ENCODE measurements at places on chromosomes 2 and 18.

DNA sequence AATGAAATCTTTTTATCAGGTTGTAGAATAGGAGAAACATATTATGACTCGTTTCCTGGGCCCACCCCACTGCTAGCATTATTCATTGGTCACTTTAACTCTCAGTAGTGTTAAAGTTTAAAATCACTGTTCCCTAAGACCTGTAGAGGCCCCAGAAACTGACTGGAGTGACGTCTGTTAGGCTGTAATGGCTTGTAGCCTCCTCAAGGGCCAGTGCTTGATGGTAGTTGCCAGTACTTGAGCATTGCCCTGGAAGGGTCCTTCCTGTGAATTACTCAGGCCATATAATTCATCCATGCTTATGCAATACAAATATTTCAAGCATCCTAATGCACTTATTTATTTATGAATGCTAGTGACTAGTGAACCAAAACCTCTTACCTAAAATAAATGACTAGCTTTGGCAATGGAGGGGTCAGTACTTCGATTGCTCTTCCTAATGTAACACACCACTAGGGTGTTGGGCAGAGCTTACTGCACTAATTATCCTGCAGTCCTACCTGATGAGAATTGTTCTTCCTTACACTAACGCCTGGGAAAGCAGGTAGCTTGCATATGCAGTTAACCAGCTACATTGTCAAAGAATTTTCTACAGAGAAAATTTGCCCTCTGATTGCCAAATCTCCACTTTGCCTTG is 31.2 kb downstream of the ARHGAP25 start:
- no peak for DNase-seq

- no peak for DNase-seq
Observed at GRCh38 chr2:8546612-8547283, 135.1 kb upstream of the ID2 start.

- DNase-seq = no peak
Observed at GRCh38 chr18:40407909-40408308, 1547.1 kb upstream of the PIK3C3 start.

GRCh38 chr2:203578759-203579643 is 43.9 kb upstream of the RAPH1 start:
- peak; percentile 64 for DNase-seq

- DNase-seq = peak; percentile 99
Observed at GRCh38 chr2:219772103-219772635, 144.7 kb downstream of the SLC4A3 start.

DNA sequence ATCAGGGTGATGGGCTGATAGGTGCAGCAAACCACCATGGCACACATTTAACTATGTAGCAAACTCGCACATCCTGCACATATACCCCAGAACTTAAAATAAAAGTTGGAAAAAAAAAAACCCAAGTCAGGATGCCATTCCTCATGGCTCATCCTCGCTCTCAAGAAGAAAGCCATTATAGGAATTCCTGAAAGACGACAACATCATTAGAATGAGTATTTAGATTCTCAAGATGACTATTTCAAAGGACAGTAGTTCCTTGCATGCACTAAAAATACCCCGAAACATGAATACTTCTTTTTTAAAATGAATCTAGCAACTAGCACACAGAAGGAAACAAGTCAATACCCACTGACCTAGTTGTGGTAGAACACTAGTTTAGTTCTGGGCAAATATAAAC is 285.8 kb upstream of the REV1 start:
- DNase-seq = no peak

DNA sequence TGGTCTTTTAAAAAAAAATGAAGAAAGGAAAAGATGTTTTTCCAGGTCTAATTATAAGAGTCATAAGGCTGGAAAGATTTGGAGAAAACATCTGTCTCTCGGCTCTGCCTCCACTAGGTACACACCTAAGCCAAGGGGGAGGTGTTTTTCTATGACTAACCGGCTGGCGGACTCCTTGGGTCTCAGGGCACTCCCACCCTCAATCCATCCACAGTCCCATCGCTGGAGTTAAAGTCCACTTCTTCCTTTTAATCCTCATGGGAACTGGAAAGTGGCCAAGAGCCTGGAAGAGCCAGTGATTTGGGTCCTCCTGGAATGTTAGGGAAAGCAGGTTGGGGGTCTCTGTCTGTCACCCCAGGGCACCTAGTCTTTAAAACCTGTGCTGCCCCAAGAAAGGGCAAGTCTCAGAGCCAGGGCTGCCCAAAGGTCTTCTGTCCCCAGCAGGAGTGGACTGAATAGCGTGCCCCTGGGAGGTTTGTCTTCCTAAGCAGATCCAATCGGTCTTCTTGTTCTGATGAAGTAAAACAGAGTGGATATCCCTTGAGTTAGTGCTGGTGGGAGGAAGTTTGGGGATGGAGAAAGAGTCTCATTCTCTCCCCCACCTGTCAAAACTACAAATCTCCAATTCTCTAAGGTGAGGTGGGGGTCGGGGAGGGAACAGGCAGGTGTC is 66.4 kb downstream of the MCFD2 start:
- DNase-seq = no peak

GRCh38 chr2:120887320-120887697 is 151.6 kb downstream of the GLI2 start:
- peak; percentile 56 for DNase-seq

GRCh38 chr2:217802876-217803652 is 199.7 kb downstream of the TNS1 start:
- no peak for DNase-seq

DNA sequence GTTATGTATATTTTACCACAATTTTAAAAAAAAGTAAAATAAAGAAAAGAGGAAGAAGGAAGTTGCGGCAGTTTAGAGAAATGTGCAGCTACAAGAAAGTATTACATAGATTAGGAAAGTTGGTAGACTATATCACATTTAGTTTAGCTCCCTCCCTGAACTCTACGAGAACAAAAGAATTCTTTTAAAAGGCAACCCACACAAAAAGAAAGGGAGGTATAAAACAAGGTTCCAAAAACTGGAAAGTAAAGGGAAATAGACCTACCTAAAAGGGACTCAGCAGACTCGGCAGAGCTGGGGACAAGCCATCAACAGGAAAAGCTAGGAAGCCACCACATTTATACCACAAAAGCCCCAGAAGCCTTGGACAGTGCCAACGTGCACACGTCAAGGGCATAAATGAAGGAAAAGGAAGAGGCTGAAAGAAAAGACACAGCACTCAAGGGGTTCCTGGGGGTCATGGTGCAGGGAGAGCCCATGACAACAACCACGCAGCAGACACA is 9.1 kb downstream of the TMEM127 start:
- no peak for DNase-seq

GRCh38 chr2:120783969-120784372 is 48.3 kb downstream of the GLI2 start:
- DNase-seq = no peak

DNA sequence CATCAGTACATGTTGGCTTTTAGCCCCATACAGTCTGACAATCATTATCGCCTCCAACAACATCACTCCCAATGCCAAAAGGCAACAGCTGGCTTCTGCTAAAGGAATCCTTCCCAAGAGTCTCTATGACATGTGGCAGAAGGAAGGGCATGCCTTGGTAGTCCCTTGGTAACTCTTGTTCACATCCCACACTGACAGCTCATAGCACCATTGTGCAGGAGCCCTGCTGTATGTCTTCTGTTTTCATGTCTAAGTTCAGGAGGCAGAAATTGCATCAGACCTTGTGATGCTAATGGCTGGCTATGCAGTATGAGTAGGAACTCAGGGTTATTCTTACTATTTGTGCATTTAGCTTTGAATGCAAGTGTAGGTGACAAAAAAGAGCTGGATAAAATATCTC is 392.1 kb downstream of the PTH2R start:
- no peak for DNase-seq

- DNase-seq = no peak
Observed at GRCh38 chr2:58770846-58771245, 529.7 kb upstream of the FANCL start.

- DNase-seq = no peak
Observed at GRCh38 chr2:200455958-200456421, 53.9 kb downstream of the KCTD18 start.

GRCh38 chr2:159807183-159808031 is 9.4 kb upstream of the CD302 start:
- peak; percentile 55 for DNase-seq

DNA sequence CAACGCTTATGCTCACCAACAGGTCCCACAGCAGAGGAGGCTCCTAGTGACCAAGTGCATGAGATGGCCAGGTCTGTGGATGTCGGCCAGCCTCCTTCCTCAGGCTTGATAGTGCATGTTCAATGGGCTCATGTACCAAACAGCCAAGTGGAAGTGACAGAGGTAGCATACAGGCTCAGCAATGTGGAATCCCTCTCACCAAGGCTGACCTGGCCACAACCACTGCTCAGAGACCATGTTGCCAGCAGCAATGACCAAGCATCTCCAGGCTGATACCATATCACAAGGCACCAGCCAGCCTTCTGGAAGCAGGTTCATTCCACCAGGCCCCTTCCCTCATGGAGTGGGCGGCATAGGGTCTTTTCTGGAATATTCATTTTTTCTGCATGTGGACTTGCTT is 61.5 kb downstream of the REEP1 start:
- no peak for DNase-seq

- no peak for DNase-seq
Observed at GRCh38 chr2:2773692-2774091, 442.6 kb upstream of the MYT1L start.

GRCh38 chr18:14921031-14921430 is 173.1 kb downstream of the ANKRD30B start:
- DNase-seq = peak; percentile 36

GRCh38 chr18:55592106-55592505 is 4.1 kb upstream of the TCF4 start:
- no peak for DNase-seq

GRCh38 chr2:238652053-238652770 is 195.7 kb upstream of the TWIST2 start:
- no peak for DNase-seq

DNA sequence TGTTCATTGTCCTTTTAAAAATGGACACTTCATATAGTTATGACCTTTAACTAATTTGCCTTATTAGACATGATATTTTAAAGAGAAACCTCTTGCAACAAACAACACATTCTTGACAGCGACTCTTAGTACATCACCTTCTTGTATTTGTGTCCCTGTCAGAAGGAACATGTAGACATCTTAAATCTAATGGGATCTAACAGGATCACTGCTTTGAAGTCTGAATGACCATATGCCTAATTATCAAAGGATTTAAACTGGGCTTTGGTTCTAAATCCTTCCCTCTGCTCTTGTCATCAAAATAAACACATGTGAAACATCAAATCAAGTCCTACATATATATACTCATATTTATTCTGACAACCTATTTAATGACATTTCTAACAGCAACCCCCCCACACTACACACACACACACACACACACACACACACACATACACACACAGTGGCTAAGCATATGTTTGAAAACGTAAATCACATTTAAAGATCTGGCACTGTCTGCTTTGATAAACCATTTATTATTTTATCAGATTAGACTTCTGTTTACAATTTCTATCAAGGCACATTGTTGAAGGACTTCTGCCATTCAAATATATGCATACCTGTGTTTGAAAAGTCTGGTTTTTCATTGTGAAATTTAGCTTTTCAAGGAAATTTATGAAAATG is 4.2 kb downstream of the GALNT13 start:
- DNase-seq = no peak

GRCh38 chr2:233449921-233450863 is 95.9 kb downstream of the DGKD start:
- no peak for DNase-seq

DNA sequence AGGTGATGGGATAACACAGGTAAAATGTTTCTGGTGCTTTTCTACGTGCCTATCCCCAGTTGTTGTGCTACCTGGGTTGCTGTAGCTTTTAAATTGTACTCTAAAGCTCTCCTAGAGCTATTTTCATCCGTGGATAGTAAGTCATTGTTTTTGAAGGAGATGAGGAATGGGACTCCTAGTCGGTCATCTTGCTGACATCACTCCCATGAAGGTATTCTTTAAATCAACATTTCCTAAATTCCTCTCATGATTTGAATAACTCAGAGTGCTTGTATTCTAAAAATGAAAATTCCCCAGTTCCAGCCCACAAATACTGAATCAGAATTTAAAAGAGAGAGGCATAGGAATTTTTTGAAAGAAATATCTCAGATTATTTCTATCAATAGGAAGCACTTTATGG is 44.3 kb downstream of the CCDC148 start:
- DNase-seq = no peak

GRCh38 chr2:48221846-48222516 is 308.0 kb upstream of the STON1 start:
- DNase-seq = peak; percentile 1

- no peak for DNase-seq
Observed at GRCh38 chr18:9712611-9713010, 4.5 kb downstream of the RAB31 start.

- DNase-seq = peak; percentile 66
Observed at GRCh38 chr2:24400207-24400907, 40.0 kb upstream of the ITSN2 start.

GRCh38 chr2:118697781-118698180 is 149.7 kb downstream of the EN1 start:
- no peak for DNase-seq

DNA sequence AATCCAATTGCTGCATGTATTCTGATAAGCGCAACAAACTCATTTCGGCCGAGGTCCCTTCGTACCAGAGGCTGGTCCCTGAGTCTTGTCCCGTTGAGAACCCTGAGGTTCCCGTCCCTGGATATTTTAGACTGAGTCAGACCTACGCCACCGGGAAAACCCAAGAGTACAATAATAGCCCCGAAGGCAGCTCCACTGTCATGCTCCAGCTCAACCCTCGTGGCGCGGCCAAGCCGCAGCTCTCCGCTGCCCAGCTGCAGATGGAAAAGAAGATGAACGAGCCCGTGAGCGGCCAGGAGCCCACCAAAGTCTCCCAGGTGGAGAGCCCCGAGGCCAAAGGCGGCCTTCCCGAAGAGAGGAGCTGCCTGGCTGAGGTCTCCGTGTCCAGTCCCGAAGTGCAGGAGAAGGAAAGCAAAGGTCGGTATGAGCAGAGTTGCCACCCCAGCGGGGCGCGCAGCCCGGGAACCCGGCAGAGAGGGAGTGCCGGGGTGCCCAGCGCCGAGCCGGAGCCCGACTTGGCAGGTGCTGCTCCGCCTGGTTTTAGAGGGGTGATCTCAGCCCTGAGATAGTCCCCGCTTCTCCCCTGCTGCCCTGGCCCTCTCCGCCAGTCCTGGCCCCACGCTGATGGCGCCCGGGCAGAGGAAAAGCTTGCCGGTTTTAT is 714 bp downstream of the HOXD10 start:
- DNase-seq = no peak

GRCh38 chr2:233386382-233387041 is 32.2 kb downstream of the DGKD start:
- DNase-seq = no peak

- DNase-seq = no peak
Observed at GRCh38 chr18:49031511-49032188, 80.9 kb upstream of the SMAD7 start.

DNA sequence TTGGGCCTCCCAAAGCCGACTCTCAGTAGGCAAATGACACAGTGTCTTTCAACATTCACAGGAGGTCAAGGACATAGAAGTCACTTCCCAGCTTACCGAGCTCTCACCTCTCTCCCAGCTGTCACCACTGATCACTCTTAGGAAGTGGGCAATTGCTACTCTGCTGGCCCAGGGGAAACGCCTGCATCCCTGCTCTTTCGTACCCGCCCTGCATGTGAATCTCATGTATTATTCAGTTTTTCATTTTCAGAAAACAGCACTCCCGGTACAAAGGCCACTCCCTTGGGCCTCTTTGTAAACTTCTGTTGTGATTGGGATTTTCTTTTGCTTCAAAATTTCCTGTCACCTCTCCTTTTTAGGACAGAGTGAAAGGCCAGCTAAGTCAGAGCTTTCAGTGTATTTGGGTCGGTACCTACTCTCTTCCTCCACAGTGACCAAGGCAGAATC is 15.4 kb downstream of the MRPL44 start:
- DNase-seq = no peak
